ENCODE measurements at places on chromosomes 6 and 20.

- no peak for DNase-seq
Measured at GRCh38 chr6:142152746-142153145, 5.7 kb downstream of the VTA1 start.

GRCh38 chr6:161434921-161435747, 161.3 kb upstream of the AGPAT4 start:
- DNase-seq: no peak

GRCh38 chr6:154341336-154341735, 15.3 kb downstream of the IPCEF1 start:
- no peak for DNase-seq

- no peak for DNase-seq
Measured at GRCh38 chr6:29826271-29826670, 1.4 kb upstream of the HLA-G start.

DNA sequence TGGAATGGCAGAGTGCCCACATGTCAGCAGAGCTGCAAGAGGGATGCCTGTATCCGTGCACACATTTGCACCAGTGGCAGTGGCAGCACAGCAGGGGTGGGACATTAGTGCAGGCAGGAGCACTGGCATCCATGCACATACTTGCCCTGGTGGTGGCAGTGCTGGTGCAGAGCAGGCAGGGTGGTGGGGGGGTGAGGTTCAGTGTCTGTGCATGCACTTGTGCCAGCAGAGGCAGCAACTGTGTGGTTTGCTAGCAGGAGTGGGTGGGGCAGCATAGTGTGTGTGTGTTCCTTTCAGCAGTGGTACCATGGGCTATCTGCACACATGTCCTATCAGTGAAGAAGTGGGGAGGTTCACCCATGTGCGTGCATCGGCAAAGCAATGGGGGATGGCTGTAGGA, 151.6 kb downstream of the EPM2A start:
- DNase-seq: no peak

GRCh38 chr20:57928181-57928967, 218.6 kb upstream of the PMEPA1 start:
- DNase-seq: no peak

GRCh38 chr20:46214824-46215488, 93.3 kb downstream of the CDH22 start:
- no peak for DNase-seq

- DNase-seq: no peak
Measured at GRCh38 chr6:84460491-84460890, 233.0 kb upstream of the CEP162 start.

DNA sequence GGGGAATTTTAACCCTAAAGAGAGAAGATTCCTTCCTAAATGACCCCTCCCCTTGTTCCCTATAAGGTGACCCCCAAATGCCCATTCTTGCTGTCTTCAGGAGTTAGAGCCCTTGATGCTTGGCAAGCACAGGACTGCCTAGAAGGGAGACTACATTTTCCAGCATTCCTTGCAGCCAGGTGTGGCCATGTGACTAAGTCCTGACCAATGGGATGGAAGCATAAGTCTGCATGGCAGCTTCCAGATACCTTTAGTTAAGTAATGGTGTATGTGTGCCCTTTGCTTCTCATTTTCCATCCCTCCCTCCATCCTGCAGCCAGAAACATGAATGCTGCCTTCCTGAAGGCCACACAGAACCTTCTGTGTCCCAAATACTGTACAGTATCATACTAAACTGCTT, 5.5 kb downstream of the BFSP1 start:
- DNase-seq: no peak

GRCh38 chr6:42276034-42276890, 58.6 kb upstream of the MRPS10 start:
- DNase-seq: no peak

DNA sequence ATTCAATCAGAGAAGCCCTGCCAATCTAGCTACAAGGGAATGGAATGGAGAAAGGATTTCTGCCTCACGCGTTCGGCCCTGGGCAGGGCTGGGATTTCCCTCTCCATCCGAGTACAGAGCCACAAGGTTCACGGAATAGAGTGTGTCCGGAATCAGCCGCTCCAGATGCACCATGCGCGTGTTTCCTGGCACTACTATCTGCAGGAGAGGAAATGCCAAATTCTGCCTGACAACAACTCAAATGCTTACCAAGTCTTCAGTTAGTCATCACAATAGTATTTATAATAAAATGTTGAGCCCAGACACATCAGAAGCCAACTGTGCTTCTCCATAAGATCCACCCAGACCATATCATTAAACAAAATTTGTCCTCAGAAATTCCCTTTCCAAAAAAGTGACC, 75.1 kb downstream of the COL12A1 start:
- no peak for DNase-seq

DNA sequence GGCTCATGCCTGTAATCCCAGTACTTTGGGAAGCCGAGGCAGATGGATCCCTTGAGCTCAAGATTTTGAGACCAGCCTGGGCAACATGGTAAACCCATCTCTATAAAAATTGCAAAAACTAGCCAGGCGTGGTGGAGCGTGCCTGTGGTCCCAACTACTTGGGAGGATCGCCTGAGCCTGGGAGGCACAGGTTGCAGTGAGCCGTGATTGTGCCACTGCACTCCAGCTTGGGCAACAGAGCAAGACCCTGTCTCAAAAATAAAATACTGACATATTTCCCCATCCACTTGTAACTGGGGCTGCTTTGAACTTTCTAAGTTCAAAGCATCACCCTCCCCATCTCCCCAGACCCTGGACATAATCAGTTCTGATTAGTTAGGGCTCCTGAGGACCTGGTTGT, 7.2 kb upstream of the MMP9 start:
- DNase-seq: no peak

DNA sequence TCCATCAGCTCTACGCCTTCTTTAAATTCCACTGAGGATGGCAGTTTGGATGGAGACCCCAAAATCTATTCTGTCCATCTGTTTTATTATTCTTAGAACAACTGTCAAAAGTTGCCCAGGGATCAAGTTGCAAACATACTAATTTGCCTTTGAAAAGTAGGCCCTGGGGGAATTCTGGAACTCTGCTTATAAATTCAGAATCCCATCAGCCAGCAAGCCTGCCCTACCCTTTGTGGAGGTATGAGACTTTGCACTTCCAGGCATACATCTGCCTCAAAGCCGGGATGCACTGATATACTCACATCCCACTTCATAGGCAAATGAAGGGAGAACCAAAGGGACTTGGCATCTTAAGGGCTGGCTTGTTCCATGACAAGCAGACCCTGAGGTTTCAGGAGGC, 93.6 kb downstream of the INSM1 start:
- DNase-seq: no peak

DNA sequence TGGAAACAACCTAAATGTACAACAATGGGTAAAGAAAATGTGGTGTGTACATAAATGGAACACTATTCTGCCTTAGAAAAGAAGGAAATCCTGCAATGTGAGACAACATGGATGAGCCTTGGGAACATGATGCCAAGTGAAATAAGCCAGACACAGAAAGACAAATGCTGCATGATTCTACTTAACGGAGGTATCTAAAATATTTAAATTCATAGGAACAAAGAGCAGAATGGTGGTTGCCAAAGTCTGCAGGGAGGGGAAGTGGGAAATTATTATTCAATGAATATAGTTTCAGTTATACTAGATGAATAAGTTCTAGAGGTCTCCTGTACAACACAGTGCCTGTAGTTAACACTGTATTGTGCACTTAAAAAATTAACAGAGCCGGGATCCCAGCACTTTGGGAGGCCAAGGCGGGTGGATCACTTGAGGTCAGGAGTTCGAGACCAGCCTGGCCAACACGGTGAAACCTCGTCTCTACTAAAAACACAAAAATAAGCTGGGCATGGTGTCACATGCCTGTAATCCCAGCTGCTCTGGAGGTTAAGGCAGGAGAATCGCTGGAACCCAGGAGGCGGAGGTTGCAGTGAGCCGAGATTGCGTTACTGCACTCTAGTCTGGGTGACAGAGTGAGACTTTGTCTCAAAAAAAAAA, 71.4 kb upstream of the SNX9 start:
- DNase-seq: no peak

DNA sequence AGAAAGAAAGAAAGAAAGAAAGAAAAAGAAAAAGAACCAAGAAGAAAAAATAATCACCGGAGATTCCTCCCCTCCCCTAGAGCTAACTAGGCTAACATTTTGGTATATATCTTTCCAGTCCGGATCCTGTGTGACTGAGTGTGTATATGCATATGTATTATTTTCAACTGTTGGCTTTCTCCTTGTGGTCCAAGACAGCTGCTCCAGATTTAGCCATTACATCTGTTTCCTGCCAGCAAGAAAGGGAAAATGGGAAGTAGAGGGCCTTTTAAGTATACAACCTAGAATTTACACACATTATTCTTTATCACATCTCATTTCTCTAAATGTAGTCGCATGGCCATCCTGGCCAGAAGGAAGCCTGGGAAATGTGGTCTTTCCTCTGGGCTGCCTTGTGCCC, 15.2 kb downstream of the SLC52A3 start:
- DNase-seq: no peak
